Activated CD4-positive, alpha-beta T cell treated with anti-CD3 and anti-CD28 coated beads, Interleukin-2, amount 50 U/mL, for 48 hours (primary cell): ENCODE measurements at places on chromosomes 1 and 21.

GRCh38 chr1:89935235-89935634 is 59.7 kb upstream of the ZNF326 start:
- DNase-seq = no peak

DNA sequence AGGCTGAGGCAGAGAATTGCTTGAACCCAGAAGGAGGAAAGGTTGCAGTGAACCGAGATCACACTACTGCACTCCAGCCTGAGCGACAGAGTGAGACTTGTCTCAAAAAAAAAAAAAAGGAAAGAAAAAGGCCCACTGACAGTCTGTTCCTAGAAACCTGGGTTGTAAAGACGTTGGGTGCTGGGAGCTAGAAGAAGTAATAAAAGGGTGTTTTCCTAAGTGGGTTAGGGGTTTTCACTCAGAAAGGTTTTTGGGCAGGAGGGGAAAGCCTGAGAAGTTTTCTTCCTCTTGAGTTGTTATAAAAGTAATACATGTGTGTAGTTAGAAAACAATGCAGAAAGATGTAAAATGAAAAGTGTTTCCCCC is 25.4 kb downstream of the CELA3A start:
- no peak for DNase-seq

GRCh38 chr1:65469126-65469888 is 48.8 kb downstream of the LEPR start:
- no peak for DNase-seq

DNA sequence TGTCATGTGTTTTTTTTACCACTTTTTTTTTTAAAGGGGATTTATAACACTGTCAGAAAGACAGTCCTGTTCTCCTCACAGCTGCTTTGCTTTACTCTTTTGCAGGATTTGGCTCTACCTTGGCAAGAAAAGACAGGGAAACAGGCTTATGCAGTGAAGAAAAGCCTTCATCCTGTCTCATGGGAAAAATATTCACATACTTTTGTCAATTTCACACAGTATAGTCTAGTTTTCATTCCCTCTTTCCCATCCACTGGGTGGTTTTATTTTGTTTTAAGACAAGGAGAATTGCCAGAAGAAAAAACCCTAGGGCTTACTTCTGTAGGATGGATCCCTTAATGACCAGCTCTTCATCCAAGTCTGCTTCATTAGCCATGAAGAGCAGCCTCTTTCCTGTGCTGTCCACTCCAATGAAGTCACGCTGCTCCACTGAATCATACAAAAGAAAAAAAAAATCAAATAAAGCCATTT is 60.0 kb downstream of the EIF2B3 start:
- DNase-seq = no peak

DNA sequence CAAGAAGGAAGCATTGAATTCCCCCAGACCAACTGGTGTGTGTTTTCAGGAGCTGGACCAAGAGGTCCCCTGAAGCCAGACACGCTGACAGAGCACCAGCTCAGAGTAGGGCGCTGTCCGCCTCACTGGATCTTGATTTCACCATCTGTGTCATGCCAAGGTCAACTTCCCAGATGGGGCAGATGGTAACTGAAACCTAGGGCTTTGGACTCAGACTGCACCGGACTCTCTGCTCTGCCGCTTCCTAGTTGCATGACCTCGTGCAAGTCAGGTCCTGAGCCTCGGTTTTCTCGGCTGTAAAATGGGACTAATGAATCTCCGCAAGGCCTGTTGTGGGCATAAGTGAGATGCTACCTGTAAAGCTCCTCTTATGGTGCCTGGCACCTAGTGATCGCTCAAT is 17.9 kb upstream of the CASZ1 start:
- DNase-seq = no peak

DNA sequence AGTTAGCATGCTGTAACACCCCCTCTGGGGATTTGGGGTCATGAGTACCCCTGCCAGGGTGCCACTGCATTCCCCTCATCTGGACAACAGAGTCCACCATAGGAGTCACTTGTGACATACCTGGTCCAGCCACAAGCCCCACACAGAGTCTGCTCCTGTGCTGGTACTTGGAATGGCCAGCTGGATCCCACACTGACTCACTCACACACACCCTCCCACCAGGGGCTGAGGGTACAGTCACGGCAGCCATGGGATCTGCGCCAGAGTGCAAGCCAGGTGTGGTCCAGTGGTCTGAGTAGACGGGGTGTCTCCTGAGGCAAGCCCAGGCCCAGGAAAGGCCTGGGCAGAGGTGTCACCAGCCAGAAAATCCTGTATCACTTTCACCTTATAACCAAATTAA is 67.7 kb downstream of the MRPL39 start:
- no peak for DNase-seq

DNA sequence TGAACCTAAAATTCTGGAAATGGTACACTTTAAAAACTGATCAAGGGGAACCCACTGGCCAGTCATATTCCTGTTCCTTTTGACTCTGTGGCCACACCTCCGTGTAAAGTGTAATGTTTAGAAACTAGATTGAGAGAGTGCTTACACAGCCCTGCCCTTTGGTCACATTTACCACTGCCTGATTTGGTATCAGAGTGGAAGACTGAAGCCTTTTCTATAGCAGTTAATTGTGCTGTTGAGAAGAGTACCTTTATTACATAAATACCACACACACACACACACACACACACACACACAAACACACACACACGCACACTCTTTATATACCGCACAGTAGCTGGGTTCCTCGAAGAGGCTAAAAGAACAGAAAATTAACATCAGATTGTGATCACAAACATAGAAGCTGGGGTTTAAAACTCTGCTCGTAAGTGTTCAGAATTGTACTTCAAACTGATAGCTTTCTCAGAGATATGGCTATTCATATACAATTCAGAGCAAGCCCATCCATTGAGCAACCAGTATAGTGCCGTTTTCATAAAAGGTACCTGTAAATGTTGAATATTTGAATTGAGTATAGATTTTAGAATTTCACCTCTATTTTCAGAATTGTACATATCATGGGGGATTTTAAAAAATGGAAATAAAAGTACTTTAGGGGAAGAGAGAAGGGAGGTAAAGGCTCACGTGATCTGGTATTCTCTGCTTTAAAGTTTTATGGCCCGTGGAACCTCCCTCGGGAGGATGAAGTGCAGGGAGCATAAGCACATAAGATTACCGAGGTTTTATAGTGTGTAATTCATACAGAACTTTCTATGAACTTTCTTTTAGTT is 37.5 kb downstream of the CAMTA1 start:
- DNase-seq = no peak
